ENCODE measurements at places on chromosomes 2 and 18.

- no peak for DNase-seq
Observed at GRCh38 chr18:62610351-62610700, 87.5 kb downstream of the ZCCHC2 start.

GRCh38 chr2:69163109-69163508, 150.1 kb downstream of the ANTXR1 start:
- DNase-seq = no peak

DNA sequence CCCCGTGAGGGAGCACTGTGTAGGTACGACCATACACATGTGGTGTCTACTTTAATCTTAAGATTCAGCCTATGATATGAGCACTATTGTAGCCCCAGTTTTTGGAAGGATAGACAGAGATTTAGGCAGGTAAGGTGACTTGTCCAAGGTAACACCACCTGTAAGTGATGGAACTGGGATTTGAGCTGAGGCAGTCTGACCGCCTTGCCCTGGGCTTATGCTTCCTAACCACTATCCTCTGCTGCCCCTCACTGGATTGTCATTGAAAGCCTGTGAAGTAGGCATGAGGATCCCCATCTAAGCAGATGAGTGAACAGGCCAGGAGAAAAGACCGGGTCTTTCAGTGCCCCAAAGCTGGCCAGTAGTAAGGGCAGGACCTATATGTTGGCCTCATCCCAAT, 343.8 kb downstream of the CYRIA start:
- DNase-seq = no peak

DNA sequence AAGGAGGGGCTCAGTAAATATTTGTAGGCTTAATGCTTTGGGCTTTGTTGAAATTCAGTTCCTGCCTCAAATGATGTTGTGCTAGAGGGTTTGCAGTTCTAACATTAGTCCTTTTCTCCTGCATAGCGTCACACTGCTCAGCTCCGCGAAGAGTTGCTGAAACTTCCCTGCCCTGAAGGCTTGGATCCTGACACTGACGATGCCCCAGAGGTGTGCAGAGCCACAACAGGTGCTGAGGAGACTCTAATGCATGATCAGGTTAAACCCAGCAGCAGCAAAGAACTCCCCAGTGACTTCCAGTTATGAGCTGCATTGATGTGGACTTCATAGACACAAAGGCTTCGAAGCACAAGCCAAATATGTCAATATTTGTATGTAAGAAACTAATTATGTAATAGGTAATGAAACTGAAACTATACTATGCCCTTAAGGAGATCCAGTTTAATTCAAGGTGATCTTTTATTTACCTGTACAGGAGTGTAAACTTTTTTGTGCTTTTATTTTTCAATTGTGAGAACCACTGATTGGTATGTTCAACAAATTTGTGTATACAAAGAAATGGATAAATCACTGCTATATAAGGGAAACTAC, 10.2 kb upstream of the TTC27 start:
- no peak for DNase-seq

- peak; percentile 13 for DNase-seq
Observed at GRCh38 chr18:7760967-7761948, 194.1 kb downstream of the PTPRM start.

DNA sequence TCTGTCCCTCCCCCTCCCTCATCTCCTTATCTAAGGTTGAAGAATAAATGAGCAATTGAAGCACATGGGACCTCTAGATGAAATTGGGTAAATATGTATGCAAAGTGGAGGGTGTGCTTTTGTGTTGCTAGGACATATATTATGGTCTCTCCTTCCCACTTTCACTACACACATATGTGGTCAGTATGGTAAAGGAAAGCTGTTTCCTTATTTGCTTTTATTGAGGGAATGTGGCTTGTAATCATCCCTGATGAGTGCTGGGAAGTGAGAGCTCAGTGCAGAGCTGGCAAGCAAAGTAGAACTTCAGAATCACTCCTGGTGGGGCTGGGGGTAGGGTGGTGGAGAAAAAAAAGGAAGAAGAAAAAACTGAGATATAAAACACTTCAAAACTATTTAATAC, 189.9 kb upstream of the ATP5MC3 start:
- DNase-seq = no peak

DNA sequence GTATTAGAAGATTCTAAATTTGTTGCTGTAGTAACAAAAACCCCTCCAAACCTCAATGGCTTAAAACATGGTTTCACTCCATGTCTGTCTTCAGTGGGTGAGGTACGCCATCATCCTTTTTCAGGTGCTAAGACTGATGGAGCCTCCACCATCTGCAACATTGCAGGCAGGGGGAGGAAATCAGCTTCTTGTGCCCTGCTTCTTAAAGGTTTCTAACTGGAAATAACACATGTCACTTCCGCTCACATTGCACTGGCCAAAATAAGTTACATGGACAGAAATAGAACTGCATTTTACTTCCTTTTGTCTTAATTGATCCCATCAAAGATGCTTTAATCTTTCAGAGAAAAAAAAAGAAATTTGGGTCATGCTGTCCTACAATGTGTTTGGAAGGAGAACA, 94.1 kb downstream of the GALNT3 start:
- no peak for DNase-seq

Measured in NCI-H2171 treated with DMSO at 0.1 percent for 48 hours (cell line).